AG09319 (cell line): ENCODE measurements at places on chromosomes 3 and 15.

GRCh38 chr3:117761703-117762620, 1052.4 kb downstream of the TUSC7 start:
- no peak for DNase-seq

- DNase-seq: no peak
Observed at GRCh38 chr3:183734750-183735494, 37.3 kb downstream of the YEATS2 start.

DNA sequence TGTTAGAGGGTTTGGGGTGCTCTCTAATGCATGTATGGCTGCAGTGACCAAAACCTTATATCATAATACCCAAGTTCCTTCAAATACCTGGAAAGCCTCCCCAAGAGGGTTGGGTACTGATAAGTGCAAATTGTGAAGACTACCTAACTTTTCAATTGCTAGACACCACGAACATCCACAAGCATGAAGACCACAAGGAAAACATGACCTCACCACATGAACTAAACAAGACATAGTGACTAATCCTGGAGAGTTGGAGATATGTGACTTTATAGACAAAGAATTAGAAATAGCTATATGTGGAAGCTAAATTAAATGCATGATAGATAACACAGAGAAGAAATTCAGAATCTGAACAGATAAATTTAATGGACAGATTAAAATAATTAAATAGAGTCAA, 23.9 kb upstream of the AADACL2 start:
- no peak for DNase-seq

- no peak for DNase-seq
Observed at GRCh38 chr3:99562990-99563607, 75.3 kb upstream of the COL8A1 start.

- no peak for DNase-seq
Observed at GRCh38 chr15:97401195-97401594, 559.3 kb upstream of the ARRDC4 start.

GRCh38 chr15:38563723-38564519, 693 bp downstream of the RASGRP1 start:
- DNase-seq: no peak

GRCh38 chr15:23910030-23910429, 222.9 kb upstream of the NDN start:
- DNase-seq: no peak

GRCh38 chr3:167886690-167887089, 151.2 kb downstream of the SERPINI1 start:
- no peak for DNase-seq
